Astrocyte (in vitro differentiated cells and primary cell): ENCODE measurements at places on chromosomes 5 and 9.

- DNase-seq: peak; percentile 83
Observed at GRCh38 chr5:149605998-149606724, 24.9 kb downstream of the ARHGEF37 start.

DNA sequence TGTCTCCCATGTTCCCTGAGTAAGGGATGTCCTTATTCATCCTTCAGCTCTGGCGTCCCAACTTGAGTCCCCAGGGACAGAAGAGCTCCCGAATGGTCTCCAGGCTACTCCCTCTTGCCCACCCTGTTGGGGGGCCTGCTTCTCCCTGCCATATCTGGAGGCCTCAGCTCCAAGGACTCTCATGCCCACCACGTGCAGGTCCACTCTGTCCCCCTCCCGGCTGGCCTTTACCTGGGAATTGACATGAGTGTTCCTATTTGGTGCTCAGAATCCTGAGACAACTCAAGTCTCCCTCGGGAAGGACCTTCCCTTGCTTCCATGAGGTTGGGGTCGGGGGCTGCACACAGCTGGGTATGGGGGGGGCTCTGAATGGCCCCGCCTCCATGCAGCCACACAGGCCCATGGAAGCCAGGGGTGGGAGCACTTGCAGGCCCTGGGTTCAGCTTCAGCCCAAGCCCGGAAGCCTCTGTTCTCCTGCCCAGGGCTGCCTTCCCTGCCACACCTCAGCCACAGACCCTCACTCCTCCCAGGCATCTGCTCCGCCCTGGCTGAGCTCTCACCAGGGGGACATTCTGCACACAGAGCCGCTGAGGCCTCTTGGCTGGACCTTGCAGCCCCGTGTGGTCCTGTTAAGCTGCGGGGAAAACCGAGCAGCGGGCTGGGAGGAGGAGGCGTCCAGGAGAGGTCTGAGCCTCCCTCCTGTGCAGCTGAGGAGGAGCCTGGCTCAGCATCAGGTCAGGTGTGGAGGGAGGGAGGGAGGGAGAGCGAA is 121.9 kb downstream of the PHF2 start:
- DNase-seq: no peak

- no peak for DNase-seq
Observed at GRCh38 chr9:99167694-99168093, 54.0 kb downstream of the ALG2 start.

GRCh38 chr9:8555762-8556500 is 756.4 kb upstream of the DMAC1 start:
- no peak for DNase-seq

DNA sequence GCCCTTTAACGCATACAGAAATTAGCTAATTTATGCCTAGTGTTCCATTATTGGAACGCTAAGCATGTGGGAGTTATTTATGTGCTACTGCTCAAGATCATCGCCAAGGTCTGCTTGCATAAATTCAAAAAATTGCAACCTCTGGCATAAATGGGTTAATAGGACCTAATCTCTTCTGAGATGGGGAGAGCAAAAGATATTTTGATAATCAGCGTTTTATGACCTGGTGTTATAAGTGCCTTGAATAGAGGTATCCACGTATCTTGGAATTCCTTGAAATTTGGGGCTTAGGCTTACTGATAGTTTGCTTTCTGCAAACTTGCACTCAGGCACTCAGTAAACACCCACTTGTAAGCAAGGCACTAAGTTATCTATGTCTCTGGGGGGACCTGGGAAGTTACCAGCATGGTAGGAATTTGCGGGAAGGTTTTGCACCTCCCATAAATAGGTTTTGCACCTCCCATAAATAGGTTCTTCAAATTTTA is 1.8 kb downstream of the SUB1 start:
- DNase-seq: no peak

DNA sequence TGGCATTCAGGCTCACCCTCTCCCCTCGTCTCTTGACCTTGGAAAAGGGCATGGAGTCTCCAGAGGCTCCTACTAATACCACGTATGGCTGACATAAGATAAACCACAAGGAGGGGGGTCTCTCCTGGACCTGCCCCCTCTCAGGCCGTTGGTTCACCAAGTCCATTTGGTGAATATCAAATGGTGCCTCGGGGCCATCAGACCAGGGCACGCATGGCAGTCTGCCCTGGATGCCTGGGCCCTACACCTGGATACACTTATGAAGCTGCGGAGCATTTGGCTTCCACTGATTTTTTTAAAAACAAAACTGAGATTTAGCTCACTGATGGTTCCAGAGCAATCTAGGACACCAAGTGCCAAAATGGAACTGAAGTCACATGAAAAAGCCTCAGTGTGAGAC is 40.3 kb upstream of the ZNF622 start:
- no peak for DNase-seq

- peak; percentile 6 for DNase-seq
Observed at GRCh38 chr5:76175051-76175666, 92.0 kb downstream of the SV2C start.

DNA sequence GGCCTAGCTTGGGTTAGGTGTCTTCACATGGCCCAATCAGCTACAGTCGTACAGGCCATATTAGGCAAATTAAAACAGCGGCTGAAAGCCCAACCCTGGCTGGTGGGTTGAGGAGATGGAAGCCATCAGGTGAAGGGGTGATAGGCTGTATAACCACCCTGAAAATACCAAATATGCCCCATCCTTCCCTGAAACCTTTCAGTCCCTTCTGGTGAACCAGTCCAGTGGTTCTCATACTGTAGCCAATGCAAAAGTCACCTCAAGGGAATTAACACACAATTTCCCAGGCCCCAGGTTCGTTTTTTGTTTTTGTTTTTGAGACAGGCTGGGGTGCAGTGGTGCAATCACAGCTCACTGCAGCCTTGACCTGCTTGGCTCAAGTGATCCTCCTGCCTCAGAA is 19.8 kb upstream of the KCNV2 start:
- DNase-seq: no peak

DNA sequence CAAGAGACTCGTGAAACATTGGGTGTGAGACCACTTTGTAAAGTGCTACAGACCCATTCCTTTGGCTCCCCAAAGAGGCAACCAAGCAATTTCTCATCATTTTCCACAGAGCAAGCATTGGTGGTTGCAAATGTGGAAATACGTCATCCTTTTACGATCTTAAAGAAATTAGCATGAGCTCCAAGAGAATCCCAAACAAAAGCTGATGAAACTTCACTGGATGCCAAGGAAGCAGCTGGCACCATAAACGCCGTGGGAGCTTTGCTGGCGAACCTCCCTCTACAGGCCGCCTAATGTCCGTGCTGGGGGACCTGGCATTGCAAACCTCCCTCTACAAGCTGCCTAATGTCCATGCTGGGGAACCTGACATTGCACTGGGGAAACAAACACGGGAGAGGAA is 432.4 kb downstream of the ACTL7B start:
- DNase-seq: no peak

GRCh38 chr5:43010935-43011315 is 29.2 kb downstream of the ANXA2R start:
- no peak for DNase-seq

DNA sequence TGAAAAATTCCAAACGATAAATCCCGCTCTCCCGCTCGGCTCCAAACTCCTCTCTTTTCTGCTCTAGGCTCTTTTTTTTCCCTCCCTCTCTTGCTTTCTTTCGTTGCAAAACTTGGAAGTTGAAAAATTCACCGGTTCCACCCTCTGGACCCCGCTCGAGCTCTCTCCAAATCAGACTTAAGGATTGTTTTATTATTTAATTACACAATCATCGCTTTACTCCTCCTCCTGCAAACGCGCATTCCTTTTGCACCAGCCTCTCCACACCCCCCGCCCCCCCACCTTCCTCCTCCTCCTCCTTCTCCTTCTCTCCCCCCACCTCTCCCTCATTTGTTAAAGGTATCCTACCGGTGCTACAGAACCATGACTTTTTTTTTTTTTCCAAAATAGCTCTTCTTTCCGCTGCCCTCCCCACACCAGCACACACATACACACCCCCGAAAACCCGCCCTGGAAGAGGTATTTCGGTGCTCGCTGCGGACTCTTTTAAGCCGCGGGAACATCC is 535 bp upstream of the NFIB start:
- peak; percentile 95 for DNase-seq

DNA sequence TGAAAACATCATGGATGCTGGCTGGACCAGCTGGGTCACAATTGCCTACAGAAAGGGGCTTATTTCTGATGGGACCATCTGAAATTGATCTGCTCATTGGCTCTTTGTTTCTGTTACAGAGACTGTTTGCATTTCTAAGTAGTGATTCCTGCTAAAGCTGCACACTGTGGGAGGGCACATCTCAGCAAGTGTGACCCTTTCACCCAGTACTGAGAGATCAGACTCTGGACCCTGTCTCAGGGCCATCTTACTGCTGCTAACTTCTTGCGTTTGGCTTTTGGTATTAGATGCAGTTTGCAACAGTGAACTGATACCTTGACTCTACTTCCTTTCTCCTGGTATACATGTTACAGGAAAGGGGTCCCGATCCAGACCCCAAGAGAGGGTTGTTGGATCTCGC is 24.5 kb upstream of the KDM4C start:
- DNase-seq: no peak

DNA sequence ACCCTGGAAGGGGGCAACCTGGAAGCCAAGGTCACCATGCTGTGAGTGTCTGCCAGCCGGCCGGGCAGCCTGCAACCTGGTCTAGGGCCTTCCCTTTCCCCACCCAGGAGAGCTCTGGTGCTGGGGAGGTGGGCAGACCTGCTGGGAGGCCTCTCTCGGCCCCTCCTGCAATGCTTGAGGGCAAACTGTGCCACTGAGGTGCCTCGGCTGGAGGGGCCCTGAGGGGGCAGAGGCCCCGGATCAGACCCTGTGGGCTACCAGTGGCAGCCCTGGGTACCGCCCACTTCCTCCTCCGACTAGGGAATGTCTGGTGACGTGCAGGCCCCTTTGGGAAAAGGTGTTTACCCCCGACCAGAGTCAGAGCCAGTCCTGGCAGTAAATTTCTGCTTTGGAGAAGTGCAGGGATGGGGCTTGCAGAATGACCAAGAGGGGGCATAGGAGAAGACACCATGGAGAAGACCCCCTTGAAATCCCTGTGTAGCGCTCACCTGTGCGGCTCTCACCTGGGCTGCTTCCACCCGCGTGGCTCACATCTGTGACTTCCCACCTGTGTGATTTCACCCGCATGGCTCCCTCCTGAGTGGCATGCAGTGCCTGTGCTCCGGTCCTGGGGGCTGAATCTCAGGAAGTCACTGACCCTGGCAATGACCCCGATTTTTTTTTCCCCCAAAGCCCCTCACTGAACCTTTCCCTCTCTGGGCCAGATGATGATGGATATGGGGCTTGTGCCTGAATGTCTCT is 1.1 kb downstream of the LCN1 start:
- DNase-seq: no peak

GRCh38 chr9:70261131-70261870 is 2.5 kb downstream of the SMC5 start:
- peak; percentile 9 for DNase-seq

GRCh38 chr5:178431782-178432165 is 158.4 kb downstream of the COL23A1 start:
- no peak for DNase-seq

GRCh38 chr5:92980491-92980890 is 600.5 kb downstream of the NR2F1-AS1 start:
- DNase-seq: peak; percentile 20

- no peak for DNase-seq
Observed at GRCh38 chr5:81265101-81265500, 32.0 kb downstream of the CKMT2 start.

DNA sequence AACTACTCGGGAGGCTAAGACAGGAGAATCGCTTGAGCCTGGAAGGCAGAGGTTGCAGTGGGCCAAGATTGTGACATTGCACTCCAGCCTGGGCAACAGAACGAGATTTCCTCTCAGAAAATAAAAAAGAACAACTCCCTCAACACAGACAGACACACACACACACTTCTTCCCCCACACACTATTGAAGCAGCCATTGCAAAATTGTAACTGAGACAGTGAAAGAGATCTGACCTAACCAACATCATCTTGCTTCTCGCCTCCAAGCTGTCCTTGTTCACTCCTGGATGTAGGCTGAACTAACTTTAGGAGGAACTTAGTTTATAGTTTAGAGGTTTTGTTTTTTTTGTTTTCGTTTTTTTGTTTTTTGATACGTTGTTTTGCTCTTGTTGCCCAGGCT is 13.0 kb upstream of the PLIN2 start:
- no peak for DNase-seq

- no peak for DNase-seq
Observed at GRCh38 chr5:76947082-76947503, 5.8 kb upstream of the CRHBP start.
